Left renal pelvis (tissue), 4 donors: ENCODE measurements at places on chromosomes 13 and 19. TPM values are rescaled to one million over a fixed set of nuclear protein-coding genes. Genes with fewer than 3 reads are reported as not detected.

MARCHF2 gene
- 15.6 TPM for polyA plus RNA-seq

TNFRSF19 gene
- 56.4 TPM for polyA plus RNA-seq

TEX26 gene
- polyA plus RNA-seq, result 3.0 TPM

SYDE1 gene
- polyA plus RNA-seq, result 13.9 TPM

ZNF486 gene
- polyA plus RNA-seq, result 9.4 TPM

- no peak for DNase-seq
Observed at GRCh38 chr19:31154021-31154420, 195.2 kb downstream of the TSHZ3 start.

DNA sequence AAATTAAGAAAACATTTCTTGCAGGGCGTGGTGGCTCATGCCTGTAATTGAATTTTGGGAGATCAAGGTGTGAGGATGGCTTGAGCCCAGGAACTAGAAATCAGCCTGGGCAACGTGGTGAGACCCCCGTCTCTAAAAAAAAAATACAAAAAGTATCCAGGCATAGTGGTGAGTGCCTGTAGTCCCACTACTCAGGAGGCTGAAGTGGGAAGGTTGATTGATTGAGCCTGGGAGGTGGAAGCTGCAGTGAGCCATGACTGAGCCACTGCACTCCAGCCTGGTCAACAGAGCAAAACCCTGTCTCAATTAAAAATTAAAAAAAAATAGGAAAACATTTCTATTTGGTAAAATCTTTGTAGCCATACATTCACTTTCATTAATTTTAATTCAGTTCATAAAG is 526.5 kb downstream of the PCDH9 start:
- no peak for DNase-seq

GRCh38 chr13:112057736-112058518 is 9.0 kb upstream of the SOX1 start:
- DNase-seq, result no peak

GRCh38 chr13:62537593-62537992 is 1121.9 kb upstream of the PCDH20 start:
- DNase-seq, result no peak

DNA sequence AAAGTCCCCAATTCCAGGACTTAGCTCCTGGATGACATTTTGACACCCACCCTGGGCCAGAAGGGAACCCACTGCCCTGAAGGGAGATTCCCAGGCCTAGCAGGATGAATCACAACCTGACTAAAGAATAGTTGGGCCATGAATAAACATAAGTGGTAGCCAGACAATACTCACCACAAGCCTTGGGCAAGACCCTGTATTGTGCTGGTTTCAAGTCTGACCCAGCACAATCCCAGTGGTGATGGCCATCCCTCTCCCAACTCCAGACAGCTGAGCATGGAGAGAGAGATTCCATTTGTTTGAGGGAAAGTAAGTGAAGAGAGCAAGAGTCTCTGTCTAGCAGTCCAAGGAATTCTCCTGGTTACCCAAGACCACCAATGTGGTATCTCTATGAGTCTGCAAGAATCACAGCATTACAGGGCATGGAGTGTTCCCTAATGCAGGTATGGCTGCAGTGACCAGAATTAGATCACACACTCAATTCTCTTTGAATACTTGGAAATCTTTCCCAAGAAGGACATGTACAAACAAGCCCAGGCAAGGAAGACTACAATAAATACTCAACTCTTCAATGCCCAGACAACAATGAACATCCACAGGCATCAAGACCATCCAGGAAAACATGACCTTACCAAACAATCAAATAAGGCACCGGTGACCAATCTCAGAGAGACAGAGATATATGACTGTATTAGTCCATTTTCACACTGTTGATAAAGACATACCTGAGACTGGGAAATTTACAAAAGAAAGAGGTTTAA is 158.0 kb downstream of the VWA8 start:
- DNase-seq, result no peak

DNA sequence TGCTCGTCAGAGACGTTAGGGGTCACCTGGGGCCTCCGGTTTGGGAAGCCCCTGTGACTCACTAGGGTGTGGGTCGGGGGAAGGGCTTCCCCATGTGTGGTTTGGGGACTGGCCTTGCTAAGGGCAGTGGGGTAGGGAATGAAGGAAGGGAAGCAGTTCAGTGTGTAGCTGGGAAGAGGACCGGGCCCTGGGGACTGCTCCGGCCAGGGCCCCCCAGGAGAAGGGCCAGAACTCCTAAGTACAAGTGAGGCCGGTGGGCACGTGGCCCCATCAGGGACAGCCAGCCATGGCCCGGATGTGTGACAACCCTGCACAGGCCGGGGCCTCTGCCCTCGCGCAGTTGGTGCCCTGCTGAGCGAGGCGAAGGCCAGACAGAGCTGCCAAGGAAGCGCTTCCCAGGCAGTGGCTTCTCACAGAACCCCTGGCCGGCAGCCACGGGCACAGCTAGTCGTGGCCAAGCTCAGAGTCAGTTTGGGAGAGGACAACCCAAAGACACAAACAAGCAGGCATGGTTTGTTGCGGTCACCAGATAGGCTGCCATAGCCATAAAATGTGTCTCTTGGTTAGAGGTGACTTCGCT is 25.7 kb downstream of the TEX29 start:
- DNase-seq, result no peak

- no peak for DNase-seq
Observed at GRCh38 chr13:91714855-91715254, 316.4 kb downstream of the GPC5 start.

DNA sequence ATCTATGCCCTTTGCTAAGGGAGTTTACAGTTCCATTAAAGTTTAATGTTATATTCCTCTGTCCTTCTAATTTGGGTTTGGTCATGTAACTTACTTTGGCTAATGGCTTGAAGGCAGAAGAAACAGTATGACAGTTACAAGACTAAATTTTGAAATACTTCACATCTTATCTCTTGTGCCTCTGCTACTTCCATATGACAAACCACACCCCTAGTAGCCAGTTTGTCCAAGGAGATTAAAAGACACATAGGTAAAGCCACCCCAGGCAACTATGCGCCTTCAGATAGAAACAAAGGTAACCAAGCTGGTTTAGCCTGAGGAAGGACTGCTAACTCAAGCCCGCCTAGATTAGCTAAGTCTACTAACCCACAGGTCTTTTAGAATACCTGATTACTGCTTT is 273.4 kb upstream of the MIR17HG start:
- DNase-seq, result no peak

DNA sequence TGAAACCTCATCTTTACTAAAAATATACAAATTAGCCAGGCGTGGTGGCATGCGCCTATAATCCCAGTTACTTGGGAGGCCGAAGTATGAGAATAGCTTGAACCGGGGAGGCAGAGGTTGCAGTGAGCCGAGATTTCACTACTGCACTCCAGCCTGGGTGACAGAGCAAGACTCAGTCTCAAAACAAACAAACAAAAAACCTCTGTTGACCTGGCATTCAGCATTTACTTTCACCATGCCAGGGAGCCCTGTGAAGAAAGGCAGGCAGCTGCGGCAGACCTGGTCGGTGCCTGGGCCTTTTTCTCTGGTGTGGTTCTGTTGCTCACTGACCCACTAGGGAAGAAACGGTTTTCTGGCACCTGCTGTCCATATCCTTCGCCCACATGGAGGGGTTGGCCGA is 49.8 kb downstream of the DNM2 start:
- DNase-seq, result no peak

DNA sequence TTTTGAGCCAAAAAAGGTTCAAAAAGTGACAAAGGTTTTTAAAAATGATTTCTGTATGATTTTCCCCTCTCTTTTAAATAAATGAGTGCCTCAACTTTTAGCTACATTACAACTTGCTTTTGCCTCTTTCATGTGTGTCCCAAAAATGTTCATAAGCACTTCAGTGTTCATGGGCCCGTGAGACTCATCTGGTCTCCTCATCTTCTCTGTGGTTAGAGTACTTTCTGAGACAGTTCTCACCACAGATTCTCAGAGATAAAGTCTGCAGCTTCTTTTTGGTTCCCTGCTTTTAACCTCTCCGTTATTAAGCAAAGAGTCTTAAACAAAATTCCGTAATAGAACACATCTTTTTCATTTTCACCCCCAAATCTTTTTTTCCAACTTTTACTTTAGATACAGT is 156.9 kb downstream of the DLEU7 start:
- no peak for DNase-seq

DNA sequence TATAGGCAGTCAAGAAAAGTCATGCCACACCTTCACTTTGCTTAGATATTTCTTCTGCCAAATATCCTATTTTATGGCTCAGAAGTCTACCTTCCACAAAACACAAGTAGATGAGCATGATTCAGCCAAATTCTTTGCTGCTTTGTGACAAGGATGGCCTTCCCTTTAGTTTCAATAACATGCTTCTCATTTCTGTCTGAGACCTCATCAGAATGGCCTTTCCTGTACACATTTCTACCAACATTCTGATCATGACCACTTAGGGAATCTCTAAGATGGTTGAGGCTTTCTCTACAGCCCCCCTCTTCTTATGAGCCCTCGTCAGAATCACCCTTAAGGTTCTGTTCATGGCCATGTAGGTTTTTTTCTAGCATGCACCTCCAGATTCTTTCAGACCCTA is 96.2 kb downstream of the COL4A2 start:
- DNase-seq, result no peak

DNA sequence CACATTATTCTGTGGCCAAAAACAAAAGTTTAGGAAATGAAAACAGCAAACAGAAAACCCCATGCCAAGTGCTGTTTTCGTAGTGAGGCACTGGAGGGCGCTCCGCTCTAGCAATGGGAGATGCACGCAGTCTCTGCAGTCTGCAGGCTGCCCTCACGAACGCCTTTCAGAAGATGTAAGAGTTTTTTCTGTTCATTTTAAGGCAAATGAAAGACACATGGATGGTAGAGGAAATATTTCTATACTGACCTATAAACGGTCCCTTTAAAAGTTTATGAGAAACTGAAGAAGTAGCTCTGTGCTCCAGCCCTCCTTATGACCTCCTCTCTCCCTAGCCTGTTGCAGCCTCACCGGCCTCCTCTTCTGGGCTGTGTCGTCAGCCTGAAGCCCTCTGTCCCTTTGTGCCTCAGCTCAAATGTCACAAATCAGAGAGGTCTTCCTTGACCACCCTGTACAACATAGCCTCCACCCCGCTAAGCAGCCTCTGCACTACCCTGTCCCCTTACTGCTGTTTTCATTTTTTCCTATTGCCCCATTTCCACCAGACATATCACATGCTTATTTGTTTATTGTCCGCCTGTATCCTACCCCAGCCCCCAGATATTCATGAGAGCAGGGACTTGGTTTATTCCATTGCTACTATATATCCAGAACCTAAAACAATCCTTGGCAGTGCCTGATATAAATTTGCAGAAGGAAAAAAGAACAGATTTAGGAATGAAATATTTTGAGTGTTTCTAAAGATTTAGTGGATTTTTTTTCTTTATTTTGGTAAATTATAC is 116.4 kb downstream of the TM9SF2 start:
- no peak for DNase-seq

DNA sequence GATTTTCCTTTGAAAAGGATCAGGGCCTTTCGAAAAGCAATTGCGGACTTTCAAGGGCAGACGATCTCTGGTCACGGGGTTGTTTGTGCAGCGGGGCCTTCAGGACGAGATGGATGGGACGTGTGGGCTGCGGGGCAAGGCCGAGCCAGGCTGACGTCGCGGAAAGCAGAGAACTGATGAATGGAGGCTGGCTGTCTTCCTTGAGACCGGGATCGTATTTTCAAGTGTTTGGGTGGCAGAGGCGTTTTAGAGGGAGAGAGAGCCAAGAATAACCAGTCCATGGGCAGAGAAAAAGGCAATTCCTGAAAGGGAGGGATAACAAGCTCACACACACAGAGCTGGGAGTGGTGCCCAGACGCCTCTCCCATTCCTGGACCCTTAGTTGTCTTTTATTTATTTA is 138.9 kb upstream of the USP29 start:
- no peak for DNase-seq

GRCh38 chr19:16281743-16282142 is 42.9 kb upstream of the KLF2 start:
- no peak for DNase-seq

DNA sequence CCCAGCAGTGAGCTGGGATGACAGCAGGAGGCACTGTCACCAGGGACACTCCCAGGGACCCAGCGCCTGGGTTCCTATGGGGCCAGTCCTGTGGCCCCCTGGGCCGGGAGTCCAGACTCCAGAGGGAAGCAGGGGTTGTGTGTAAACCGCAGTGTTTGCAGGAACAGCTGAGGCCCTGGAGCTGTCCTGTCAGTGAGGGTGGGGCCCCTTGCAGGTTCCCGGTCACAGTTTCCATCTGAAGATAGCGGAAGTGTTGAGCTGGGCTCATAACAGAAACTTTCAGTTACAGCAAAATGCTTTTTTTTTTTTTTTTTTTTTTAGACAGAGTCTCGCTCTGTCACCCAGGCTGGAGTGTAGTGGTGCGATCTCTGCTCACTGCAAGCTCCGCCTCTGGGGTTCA is 17.7 kb upstream of the CSNK1G2 start:
- no peak for DNase-seq

GRCh38 chr13:23790577-23791170 is 98.5 kb downstream of the MIPEP start:
- DNase-seq, result no peak

- no peak for DNase-seq
Observed at GRCh38 chr19:12655546-12655945, 11.0 kb downstream of the MAN2B1 start.

GRCh38 chr13:60261432-60262351 is 98.0 kb upstream of the DIAPH3 start:
- no peak for DNase-seq

GRCh38 chr13:113548778-113549621 is 35.6 kb upstream of the TFDP1 start:
- no peak for DNase-seq

GRCh38 chr13:21691500-21691899 is 20.6 kb downstream of the FGF9 start:
- no peak for DNase-seq

DNA sequence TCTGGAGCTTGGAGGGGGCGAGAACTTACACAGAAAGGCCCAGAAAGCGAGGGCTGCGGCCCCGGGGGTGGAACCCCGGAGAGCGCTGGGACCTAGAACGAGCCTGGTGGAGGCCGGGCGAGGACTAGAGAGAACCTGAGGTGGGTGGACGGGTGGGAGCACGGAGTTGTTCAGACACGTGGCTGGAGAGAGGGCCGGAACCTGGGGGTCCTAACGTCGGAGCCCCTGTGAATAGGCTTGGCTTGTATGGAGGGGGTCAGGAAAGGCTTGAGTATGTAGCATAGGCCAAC is 383 bp downstream of the ZNF581 start:
- no peak for DNase-seq

GRCh38 chr19:44732235-44733014 is 16.1 kb upstream of the BCL3 start:
- no peak for DNase-seq

DNA sequence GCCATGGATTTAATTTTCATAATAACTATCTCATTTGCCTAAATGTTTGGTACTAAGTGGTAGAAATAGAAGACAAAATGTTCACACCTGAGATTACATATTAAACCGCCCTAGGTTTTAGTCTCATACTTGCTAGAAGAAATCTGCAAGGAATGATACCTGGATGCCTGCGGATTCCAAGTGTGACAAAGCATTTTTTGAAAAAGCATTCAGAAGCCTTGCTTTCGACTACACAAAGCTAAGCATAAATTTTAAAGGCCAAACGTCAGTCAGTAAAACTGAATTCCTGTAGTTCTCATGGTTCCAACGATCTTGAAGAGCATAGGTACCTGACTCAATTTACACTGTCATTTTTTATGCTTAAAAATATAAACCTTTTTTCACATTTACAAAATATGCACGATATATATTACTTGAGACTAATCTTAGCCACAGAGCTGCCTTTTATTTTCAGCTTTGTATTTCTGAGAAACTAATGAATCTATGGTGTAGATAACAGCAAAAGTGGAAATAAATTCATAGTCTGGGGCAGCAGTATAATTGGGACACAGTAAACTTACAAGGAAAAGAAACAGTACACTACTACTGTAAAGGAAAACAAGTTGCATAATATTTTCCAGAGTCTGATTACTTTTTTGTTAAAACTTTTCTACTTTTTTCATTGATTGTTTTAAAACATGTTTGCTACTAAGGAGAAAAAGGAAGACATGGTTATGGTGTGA is 1.2 kb upstream of the LRRC63 start:
- no peak for DNase-seq
